ENCODE measurements at places on chromosomes 16 and 17.
A peak's percentile ranks its signal among the peaks of the same experiment; 100 is the strongest.

DNA sequence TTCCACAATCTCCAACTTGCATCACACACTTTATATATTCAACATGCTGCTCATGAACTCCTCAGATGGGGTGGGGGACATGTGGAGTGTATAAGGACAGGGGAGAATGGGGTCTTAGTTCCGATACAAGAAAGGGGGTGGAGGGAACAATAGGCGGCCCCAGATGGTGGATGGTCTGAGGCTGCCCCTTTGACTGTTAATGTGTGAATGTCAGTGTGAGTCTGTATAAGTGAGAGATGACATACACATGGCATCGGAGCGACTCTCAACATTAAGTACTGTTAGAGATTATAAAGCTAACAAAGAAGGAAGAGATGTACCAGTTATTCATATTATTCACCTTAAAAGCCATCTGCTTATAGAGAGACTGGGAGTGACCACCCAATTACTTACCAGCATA lies 193.1 kb downstream of the AXIN2 start:
- no peak for DNase-seq

DNA sequence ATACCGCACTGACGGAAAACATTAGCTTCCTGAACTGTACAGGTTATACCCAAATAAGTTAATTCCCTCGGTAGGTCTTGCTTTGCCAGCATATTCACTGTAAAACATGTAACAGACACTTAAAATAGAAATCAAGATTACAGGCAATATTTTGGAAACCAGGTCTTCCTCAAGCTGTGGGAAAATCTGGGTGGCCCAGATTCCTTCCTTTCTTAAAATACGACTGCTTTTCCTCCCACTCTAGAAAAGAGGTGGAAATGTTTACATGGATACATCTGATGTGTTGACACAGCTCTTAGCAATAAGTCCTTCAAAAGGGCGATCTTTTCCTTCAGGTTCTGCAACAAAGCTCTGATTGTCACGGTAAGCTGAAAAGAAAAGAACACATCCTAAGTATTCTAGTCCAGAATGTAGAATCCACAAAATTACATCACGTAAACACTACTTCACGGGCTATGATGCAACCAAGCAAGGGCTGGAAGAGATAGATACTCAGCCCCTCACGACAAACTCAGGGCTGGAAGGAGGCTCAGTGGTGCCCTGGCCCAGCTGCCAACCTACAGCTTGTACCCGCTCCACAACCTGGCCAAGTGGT lies 18.4 kb downstream of the STX8 start:
- DNase-seq = no peak

DNA sequence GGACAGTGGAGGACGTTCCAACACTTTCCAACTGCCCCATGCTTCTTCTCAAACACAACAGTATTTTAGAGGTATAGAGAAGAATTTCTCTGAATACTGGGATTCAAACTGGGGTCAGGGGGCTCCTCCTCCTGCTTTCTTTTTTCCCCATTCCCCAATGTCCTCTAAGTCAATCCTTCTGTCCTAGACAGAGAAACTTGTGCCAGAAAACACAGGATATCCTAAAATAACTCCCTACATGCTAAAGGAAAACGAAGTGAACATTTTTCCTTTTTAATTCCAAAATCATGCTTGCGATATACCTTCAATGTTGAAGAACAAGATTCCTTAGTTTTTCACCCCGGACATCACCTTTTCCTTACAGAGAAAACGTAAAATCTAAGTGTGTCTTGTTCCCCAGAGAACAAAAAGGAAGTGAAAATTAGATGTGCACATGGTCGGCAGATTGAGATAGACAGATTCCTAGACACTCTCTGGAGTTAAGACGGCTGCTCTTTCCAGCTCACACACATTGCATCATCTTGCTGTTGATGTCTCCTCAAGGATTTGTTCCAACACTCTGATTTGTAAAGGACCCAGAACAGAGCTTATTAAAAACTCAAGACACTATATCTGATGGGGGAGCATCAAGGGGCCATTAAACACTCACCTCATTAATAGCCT lies 228.2 kb downstream of the GRIN2A start:
- no peak for DNase-seq

- no peak for DNase-seq
Observed at GRCh38 chr16:9607515-9608230, 516.2 kb downstream of the HAPSTR1 start.

DNA sequence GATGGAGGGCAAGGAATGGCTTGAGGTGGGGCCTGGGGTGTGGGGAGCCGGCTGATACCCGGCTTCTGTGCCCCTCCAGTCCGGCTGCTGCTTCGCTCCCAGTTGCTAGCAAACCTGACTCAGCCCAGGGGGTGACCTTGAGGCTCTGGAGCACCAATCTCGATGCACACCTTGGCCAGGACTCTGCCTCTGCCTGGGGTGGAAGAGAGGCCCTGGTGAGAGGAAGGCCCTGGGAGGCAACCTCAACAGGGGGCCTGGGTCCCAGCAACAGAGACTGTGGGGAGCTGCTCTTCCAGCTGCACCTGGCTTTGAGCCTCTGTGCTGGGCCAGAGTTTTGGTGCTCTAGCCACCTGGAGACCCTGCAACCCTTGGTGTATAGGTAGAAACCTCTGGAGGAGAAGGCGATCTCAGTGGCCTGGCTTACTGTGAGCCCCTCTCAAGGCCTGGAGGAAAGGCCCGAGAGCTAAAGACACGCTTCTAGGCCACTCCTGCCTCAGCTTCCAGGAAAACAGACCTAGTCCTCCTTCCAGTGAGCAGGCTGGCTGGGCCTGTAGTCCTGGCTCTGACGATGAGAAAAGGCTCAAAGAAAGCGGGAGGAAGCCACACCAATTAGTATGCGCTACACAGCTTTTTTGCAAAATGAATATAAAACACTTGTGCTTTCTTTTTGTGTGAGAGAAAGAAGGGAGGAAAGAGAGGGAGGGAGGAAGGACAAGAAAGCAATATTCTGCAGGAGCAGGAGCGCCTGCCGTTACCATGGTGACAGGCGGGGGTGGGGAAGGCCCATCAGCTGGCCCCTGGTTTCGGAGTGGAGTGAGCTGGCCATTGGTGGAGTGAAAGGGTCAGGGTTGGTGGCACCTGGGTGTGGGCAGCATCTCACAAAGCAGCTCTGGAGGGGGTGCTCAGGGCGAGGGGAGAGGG lies 51.0 kb downstream of the VAC14 start:
- no peak for DNase-seq

DNA sequence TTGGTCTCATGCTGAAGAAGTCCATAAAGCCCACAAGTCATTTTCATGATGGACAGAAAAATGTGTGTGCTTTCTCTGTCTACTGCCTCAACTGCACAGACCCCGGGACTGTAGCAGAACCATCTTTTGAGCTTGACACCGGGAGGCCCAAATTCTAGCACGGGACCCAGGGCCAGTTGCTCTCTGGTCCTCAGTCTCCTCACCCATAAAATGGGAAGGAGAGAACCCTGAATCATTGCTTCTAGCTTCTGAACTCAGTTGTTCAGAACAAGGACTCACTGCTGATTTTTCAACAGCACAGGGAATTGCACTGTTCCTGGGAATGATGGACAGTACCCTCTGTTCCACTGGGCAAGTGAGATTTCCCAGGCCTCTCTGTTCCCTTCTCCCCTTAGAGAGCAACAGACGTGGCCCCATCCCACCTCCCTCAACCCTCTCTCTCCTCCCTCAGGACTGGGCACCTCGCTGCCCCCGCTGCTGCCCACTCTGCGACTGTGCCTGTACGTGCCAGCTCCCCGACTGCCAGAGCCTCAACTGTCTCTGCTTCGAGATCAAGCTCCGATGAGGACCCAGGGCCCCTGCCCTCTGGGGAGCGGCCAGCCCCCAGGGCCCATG lies 2.2 kb upstream of the ALDOA start:
- no peak for DNase-seq

GRCh38 chr17:81640011-81640410 lies 3.0 kb downstream of the TSPAN10 start:
- DNase-seq = no peak

GRCh38 chr16:73066331-73066926 lies 18.5 kb upstream of the ZFHX3 start:
- DNase-seq = no peak

- no peak for DNase-seq
Observed at GRCh38 chr17:15510361-15510760, 42.9 kb upstream of the CDRT4 start.

DNA sequence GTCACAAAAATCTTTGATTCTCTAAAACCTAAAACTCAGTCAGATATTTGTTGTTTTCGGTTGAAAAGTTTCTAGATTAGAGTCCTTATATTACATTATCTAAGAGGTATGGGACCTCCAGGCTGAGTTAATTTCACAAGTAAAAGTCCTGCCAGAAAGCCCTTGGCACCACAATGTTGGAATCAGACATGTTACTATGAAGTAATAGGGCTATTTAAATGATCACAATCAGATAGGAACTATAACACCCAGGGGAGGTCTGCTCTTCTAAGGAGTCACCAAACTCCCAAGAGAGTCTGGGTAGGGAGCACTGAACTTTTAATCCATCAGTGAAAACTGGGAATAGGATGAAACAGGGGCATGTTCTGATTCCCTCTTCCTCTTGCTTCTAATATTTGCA lies 54.2 kb downstream of the WIPI1 start:
- no peak for DNase-seq

- DNase-seq = no peak
Observed at GRCh38 chr17:19275457-19276127, 38.4 kb downstream of the EPN2 start.

- no peak for DNase-seq
Observed at GRCh38 chr17:50952889-50953288, 86.7 kb upstream of the TOB1 start.

- DNase-seq = no peak
Observed at GRCh38 chr17:29591146-29591736, 1.7 kb upstream of the ANKRD13B start.

GRCh38 chr16:21652453-21652852 lies at the start of gene IGSF6:
IGSF6 (minus strand) TSS chr16:21652608; CDS start chr16:21652598, 10 bp downstream.
- DNase-seq = no peak

- DNase-seq = no peak
Observed at GRCh38 chr17:8418471-8418870, 17.2 kb upstream of the NDEL1 start.

DNA sequence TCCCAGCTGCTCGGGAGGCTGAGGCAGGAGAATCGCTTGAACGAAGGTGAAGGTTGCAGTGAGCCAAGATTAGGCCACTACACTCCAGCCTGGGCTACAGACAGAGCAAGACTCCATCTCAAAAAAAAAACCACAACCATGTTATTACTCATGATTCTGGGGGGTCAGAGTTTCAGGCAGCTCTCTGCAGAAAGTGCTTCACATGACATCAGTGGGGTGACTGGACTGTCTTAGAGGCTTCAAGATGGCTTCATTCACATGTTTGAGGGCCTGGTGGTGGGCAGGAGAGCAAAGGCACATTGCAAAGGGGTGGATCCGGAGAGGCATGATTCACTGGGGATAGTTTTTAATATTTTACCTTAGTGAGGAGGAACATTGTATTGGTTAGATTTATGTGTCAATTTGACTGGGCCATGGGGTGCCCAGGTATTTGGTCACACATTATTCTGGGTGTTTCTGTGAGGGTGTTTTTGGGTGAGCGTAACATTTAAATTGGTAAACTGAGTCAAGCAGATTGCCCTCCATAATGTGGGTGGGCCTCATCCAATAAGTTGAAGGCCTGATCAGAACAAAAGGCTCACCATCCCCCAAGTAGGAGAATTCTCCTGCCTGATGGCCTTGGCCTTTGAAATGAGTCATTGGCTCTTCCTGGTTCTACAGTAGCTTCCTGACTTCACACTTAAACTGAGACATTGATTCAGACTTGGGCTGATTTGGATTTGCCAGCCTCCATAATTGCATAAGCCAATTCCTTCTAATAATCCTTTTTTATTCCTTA lies 109.8 kb downstream of the GOSR1 start:
- DNase-seq = no peak

DNA sequence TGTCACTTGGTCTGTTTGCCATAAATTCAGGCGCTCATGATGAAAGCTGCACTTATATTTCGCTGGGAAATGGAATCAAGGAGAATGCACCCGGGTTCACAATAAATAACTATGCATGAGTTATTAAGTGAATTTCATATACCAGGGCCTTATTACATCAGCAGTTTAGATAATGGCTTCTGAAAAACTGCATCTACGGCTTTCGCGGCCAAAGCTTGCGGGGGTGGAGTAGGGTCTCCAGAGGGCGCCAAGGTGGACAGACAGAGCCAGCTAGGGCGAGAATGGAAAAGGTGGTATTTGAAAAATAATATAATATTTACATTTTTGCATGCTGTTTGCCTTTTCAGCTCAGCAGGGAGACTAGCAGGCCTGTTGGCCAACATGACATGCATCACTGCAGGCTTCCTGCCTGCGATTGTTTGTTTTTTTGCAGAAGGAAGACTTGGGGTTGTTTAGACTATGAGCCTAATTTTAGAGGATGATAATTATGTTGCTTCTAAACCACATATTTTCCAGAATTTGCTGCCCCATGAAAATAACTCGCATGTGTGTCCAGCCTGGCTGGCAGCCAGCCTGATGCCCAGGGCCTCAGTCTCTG lies 173.8 kb upstream of the IRX3 start:
- no peak for DNase-seq

GRCh38 chr16:49003992-49004391 lies 277.6 kb downstream of the CBLN1 start:
- DNase-seq = no peak

GRCh38 chr17:45030733-45031132 lies 20.7 kb downstream of the DCAKD start:
- DNase-seq = no peak

DNA sequence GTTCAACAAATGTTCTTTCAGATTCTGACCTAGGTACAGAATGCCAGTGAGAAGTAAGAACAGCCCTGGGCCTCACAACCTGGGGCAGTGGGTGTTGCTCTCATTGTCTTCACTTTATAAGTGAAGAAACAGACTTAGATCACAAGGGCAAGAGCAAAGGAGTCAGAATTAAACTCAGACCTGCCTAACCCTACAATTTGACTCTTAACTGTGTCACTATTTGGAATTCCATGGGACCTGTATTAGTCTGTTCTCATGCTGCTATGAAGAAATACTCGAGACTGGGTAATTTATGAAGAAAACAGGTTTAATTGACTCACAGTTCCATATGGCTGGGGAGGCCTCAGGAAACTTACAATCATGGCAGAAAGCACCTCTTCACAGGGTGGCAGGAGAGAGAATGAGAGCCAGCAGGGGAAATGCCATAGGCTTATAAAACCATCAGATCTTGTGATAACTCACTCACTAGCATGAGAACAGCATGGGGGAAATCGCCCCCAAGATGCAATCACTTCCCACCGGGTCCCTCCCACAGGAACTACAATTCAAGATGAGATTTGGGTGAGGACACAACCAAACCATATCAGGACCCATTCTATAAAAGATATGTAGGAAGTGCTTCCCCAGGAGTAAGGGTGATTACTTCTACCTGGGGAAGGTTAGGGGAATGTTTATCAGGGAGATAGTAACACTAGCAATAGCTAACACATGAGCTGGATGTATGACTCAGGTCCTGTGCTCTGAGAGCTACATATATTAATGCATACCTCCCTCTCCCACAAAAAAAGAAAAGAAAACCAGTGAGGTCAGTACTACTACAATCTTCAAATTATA lies 270.1 kb downstream of the SOX9 start:
- no peak for DNase-seq

- DNase-seq = no peak
Observed at GRCh38 chr17:2346475-2346874, 9.2 kb downstream of the SGSM2 start.

GRCh38 chr17:76142585-76143041 lies 1.6 kb upstream of the FOXJ1 start:
- DNase-seq = no peak

GRCh38 chr17:61150686-61151299 lies 248.8 kb upstream of the TBX2 start:
- no peak for DNase-seq

GRCh38 chr17:1490643-1491442 lies 1.6 kb downstream of the MYO1C start:
- peak; percentile 48 for DNase-seq
